Activated CD8-positive, alpha-beta memory T cell treated with anti-CD3 and anti-CD28 coated beads for 1 hour (primary cell): ENCODE measurements at places on chromosomes 3 and 15.

- no peak for DNase-seq
Measured at GRCh38 chr3:12476238-12476897, 7.9 kb upstream of the TSEN2 start.

- no peak for DNase-seq
Measured at GRCh38 chr15:78006567-78007205, 70.8 kb downstream of the TBC1D2B start.

DNA sequence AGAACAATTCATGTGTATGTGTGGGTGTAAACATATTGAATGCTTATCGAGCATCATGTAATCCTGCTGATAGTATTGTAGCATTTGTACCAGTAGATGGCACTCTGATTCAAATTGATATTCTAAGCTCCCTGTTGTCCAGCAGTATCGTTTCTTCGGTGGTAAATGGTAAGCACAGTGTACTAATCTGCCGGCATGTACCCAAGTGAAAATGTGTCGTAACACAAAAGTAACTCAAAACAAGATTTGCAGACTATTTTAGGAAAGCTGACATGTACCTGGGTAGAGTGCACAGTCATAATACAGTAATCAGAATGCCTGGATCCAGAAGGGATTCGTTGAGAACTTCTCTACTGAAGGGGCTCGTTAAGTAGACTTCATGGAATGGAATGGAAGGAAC is 31.7 kb upstream of the MNS1 start:
- no peak for DNase-seq

- DNase-seq, result no peak
Measured at GRCh38 chr15:59240036-59240435, 33.4 kb downstream of the LDHAL6B start.

GRCh38 chr3:101065962-101066361 is 72.7 kb upstream of the ABI3BP start:
- no peak for DNase-seq

DNA sequence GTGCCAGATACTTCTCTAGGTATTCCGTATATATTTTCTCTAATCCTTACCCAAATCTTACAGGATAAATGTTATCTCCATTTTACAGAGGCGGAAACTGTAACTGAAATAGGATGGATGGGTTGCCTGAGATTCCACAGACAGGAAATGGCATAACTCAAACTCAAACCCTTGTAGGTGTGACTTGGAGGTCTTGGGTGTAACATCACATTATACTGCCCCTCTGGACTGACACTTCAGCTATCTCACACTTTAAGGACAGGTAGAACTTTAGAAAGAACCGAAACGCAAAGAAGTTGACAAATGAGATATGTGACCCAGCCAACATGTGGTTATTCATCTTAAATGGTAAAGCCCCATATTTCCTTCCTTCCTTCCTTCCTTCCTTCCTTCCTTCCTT is 122.1 kb downstream of the PDCD6IP start:
- no peak for DNase-seq

- no peak for DNase-seq
Measured at GRCh38 chr15:60343221-60343970, 54.4 kb downstream of the ANXA2 start.

DNA sequence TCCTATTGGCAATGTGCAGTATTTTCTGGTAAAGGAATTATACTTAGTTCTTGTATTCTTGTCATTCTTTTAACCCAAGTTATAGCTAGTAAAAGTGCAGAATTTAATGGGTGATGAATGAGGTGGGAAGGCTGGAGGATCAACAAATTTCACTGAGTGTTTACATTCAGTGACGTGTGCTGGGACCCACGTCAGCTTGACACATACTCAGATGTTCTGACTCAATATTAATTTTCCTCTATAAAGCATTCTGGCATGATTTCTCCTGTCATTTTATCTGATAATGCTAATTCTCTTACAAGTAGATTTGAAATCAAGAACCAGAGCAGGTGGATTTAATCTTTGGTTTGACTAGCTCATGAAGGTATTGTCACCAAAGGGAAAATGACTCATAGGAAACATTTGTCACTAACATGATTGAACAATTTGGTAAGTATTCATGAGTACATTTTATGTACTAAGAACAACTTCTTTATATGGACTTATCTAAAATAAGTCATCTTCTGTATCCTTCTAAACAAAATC is 71.0 kb upstream of the SYNPR start:
- no peak for DNase-seq

DNA sequence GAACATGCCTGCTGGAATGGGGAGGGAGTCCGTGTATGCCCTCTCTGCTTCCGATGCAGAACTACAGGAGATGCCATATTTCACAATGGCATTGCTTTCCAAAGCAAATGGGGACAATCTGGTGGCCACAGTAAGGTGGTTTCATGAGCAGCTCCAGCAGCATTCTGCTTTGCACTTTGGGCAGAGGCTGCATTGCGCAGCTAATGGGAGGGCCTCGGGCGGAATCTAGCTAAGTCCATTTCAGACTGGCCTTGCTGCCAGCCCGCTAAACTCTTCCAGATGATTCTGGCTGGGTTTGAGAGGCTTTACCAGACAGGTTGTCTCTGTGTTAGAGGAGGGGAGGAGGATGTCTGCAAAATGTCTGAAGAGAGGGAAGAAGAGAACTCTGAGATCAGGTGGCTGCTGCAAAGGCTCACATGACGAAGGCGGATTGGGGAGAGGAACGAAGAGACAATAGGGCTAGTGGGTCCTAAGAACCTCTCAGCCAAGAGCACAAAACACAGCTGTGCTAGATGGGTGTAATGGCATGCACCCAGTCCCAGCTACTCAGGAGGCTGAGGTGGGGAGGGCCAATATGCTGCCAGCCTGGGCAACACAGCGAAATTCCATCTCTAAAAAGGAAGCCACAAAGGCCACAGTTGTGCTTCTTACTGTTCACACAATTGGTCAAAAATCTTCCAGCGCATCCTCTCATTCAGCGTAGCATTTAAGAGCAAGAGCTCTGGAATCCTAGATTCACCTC is 63.7 kb downstream of the BDH1 start:
- DNase-seq, result no peak

GRCh38 chr15:69222002-69222474 is 61.6 kb downstream of the GLCE start:
- no peak for DNase-seq

GRCh38 chr15:56812961-56813360 is 79.7 kb upstream of the ZNF280D start:
- no peak for DNase-seq

DNA sequence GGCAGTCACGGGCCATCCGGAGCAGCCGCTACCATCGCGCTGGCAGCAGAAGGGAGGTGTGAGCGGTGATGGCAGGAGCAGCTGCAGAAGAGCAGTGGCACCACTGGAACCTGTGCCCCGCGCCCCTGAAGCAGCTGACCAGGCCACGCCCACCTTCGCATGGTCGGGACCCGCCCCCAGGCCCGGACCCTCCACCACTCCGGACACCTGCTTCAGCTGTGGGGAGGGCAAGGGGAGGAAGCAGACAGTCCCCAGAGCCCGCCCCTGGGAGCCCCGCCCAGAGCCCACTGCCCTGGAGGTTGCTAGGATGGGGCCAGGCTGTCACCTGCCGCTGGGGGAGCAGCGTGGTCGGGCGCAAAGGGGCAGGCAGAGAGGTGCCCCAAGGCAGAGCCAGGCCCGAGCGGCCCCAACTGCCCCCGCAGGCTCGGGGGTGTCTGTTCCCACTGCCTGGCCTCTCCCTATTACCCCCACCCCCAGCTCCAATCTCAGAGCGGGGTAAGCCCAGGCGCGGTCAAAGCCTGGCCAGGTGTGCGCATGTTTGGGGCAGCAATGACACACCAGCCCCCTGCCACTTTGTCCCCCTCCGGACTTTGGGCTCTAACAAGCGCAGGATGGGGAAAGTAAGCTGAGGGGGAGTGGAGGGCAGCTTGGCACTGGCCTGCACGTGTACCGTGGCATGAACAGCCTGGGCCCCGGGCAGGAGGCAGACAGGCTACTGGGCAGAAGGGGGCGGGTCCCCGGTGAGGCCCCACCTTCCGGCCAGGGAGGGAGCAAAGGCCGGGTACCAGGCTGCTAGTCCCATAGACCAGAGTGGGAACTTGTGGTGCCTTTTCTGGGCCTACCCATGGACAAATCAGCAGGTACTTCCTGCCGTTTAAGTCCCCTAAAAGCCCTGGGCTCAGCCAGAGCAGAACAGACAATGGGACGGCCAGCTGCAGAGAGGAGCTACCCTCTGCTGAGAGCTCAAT is 8.7 kb downstream of the SPCS1 start:
- no peak for DNase-seq
